ENCODE measurements at places on chromosomes 16 and 17. TPM values are rescaled to one million over a fixed set of nuclear protein-coding genes. Genes with fewer than 3 reads are reported as not detected.

- DNase-seq = no peak
Observed at GRCh38 chr17:71237903-71238538, 882.8 kb upstream of the SOX9 start.

Gene CFAP52
- not detected for total RNA-seq

DNA sequence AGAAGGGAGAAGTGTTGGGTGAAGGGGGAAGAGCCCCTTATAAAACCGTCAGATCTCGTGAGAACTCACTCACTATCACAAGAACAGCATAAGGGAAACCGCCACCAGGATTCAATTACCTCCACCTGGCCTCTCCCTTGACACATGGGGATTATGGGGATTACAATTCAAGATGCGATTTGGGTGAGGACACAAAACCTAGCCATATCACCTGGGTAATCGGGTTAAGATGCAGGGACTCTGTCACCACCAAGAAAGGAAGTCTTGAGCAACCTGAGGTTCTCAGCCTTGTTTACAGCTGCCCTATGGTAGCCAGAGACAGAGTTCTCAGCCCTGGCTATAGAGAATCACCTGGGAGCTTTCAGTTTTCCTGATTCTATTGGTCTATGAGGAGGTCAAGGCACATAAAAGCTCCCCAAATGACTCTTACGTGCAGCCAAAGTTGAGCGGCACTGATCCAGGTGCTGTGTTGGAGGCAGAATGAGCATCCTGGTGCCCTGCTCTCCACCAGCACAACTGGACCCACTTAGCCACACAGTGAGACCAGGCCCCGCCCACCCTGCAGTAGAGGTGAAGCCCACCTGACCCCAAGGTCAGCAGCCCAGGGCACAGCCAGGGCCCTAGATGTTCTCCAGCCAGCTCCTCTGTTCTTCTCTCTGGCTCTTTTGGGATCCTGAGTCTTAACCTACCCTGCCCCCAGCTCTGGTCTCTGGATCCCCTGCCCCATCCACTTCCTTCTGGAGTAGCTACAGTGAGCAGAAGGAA, 138.5 kb upstream of the CDH5 start:
- no peak for DNase-seq

DNA sequence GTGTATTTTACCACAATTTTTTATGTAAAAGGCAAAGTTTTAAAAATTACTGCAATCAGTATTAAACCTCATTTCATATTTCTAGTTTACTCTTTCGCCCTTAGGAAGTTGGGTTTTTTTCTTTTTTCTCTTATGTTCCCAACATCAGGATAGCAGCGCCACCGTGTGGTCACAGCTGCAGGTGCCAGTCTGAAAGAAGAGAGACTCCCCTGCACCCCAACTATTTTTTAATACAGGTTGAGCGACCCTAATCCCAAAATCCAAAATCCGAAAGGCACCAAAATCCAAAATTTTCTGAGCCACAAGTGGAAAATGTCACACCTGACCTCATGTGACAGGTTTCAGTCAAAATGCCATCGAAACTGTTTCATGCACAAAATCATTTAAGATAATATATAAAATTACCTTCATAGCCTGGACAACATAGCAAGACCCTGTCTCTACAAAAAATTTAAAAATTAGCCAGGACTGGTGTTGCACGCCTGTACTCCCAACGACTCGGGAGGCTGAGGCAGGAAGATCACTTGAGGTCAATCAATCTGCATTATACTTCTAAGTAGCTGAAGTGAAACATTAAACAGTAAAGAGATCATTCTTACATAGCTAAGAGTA, 21.8 kb upstream of the ASGR2 start:
- peak; percentile 89 for DNase-seq

DNA sequence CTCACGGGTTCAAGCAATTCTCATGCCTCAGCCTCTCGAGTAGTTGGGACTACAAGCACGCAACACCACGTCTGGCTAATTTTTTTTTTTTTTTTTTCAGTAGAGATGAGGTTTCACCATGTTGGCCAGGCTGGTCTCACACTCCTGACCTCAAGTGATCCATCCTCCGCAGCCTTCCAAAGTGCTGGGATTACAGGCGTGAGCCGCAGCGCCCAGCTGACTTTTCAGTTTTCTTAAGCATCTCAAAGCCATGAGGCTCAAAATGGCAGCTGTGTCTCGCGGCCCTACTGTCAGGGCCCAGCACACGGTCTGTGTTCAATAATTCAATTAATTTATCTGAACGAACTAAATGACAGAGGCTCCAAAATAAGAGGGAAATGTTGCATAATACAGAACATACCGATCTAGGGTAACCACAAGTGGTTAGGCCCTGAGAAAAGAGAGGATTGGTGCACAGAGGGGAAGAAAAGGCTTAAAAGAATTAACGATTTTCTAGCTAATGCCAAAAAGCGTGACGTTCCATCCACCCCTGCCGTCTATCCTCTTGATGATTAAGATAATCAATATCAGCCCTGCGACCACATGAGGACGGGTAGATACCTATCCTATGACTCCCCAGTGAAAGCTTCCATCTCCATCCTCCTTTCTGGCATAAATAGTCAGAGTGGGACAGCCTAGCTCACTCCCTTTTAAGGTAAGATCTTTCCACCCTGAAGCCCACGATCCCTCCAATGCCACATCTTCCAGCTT, 136.9 kb downstream of the SLC39A11 start:
- no peak for DNase-seq

- no peak for DNase-seq
Observed at GRCh38 chr17:61002316-61002736, 324.7 kb downstream of the BCAS3 start.

Gene WDR81
- total RNA-seq = 43.9 TPM

DNA sequence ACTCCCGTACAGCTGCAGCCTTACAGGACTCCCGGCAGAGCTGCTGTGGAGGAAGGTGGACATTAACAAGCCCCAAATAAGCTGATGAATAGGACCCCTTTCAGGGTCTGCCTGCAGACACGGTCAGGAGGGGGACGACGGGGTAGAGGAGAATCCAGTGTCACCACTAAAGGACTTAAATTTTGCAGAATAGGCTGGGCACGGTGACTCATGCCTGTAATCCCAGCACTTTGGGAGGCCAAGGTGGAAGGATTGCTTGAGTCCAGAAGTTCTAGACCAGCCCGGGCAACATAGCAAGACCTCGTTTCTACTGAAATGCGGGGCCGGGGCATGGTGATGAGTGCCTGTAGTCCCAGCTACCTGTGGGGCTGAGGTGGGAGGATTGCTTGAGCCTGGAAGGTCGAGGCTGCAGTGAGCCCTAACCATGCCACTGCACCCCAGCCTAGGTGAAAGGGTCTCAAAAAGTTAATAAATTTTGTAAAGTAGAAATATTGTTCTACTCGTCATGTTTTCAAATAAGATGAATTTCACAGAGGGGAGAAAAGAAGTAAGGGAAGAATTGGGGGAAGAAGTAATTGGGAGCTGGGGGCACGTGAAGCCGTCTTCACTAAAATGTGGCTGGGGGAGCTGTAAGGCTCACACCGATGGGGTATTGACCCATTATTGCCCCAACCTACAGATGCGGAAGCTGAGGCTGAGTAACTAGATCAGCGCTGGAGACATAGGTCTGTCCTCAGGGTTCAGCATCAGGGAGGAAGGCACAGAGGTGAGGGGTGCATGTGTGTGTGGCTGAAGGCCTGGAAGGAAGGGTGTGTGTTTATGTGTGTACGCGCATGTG, 4.7 kb downstream of the LITAFD start:
- peak; percentile 38 for DNase-seq

DNA sequence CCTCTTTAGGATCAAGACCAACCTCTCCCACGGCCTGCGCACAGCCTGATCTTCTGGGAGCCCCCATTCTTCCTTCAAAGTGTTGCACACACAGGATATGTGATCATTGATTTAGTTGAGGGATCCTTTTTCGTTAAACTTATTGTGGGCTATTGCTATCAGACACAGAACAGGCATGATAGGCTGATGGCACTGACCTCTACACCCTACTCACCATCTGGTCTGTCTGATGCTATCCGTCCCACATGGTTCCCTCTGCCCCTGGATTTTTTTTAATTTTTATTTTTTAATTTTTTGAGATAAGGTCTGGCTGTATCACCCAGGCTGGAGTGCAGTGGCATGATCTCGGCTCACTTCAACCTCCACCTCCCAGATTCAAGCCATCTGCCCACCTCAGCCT, 19.2 kb upstream of the LITAF start:
- no peak for DNase-seq

Gene TMEM204
- total RNA-seq = 69.2 TPM

GRCh38 chr17:72338847-72339790, 218.3 kb downstream of the SOX9 start:
- no peak for DNase-seq

Gene ATP2A1
- total RNA-seq = 0.46 TPM

DNA sequence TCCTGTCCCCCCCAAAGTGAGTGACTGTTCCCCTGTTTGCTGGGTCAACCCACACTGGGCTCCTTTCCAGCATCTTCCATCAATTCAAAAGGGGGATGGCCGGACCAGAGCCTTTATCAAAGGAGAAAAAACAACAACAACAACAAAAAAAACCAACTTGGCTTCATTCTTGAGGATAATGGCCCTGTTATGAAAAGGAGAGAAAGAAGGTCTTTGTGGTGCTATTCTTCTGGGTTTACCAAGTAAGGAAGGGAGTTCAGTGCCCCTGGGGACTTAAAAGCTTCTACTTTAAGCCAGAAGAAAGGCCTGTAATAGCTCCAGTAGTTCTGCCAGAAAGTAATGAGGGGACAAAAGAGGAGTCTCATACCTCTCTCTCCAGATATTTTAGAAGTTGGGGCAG, 71.5 kb downstream of the RGS9 start:
- no peak for DNase-seq

DNA sequence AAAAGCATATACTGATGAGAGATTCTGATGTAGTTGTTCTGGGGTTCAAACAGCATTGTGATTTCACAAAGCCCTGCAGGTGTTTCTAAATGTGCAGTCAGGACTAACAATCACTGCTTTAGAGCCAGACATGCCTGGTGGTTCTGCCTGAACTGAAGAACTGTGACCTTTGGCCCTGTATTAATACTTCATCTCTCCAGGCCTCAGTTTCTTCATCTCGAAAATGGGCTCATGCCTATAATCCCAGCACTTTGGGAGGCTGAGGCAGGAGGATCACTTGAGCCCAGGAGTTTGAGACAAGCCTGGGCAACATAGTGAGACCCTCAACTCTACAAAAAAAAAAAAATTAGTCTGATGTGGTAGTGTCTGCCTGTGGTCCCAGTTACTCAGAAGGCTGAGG, 3.9 kb downstream of the DNAI2 start:
- DNase-seq = no peak

Gene FZD2
- total RNA-seq = 8.7 TPM

GRCh38 chr17:77124192-77124889, 16.4 kb upstream of the SEC14L1 start:
- no peak for DNase-seq

Gene ODF4
- total RNA-seq = not detected

DNA sequence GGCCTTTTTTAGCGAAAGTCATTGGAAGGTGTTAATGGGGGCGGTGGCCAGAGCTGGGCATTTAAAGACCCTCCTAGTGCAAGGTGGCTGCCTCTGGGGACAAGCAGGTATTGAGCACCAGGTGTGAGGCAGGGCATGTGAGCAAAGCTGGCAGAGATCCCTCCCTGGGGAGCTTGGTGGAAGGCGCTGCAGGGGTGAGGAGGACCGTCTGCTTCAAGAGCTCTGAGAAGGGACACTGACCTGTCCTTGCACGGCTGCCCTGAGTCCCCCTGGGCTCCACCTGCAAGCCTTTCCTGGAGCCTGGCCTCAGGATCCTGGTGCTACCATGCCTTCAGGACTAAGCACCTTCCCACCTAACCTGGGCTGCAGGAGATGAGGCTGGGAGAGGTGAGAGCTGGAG, 127.0 kb upstream of the CIBAR2 start:
- no peak for DNase-seq

GRCh38 chr16:85458968-85459367, 154.2 kb upstream of the GSE1 start:
- no peak for DNase-seq

Gene TBX6
- 1.4 TPM for total RNA-seq

GRCh38 chr17:75551266-75551665, 25.8 kb downstream of the LLGL2 start:
- DNase-seq = no peak

Gene ASPHD1
- 4.4 TPM for total RNA-seq

Gene KRT25
- not detected for total RNA-seq

DNA sequence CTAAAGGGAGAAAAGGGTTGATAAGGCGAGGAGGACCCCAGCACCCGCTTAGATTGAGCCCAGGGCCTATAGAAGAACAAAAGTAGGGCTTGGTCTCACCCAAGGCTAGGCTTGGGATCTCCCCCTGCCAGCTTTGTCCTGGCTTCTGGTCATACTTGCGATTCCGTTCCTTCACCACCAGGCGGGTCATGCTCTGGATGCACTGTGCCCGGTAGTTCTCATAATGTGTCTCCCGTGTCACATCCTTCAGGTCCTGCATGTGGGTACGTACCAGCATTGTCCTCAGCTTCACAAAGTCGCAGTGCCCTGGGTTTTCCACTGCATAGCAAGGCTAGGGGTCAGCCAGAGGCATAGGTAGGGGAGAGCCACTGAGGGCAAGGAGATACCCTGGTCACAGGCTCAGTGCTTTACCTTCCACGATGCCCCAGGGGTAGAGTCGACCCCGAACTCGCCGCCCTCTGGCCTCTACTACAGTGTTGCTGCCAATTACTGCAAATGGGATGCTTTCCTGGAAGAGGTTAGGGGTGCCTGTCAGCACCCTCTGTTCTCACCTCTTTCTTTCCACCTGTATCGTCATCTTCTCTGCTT, 6.5 kb upstream of the MTMR4 start:
- no peak for DNase-seq

DNA sequence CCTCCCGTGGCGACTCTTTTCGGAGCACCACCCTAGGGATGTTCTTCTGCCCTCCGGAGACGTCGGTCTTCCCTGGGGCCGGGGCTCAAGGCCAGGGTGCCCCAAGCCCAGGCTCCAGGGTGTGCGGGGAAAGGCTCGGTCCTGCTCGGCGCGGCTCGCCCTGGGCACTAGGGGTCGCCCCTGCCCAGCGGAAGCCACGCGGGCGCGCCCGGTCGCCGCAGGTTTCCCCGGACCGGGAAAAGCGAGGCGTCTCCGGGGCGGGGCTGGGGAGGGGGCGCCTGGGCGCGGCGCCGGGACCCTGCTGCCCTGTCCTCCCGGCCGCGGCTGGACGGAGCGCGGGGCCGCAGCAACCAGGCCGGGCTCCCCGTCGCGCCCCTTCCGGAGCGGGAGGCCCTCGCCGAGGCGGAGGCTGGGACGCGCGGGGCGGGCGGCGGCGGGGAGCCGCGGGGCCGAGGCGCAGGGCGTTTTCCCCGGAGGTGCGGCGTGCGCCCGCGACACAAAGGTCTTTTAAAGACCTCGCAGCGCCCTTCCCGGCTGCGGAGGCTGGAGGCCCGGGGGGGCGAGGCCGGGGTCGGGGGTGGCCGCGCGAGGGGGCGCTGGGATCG, 76.4 kb downstream of the MRC2 start:
- peak; percentile 92 for DNase-seq

- DNase-seq = peak; percentile 65
Observed at GRCh38 chr17:34171245-34171818, 83.8 kb upstream of the CCL2 start.

Gene CORO6
- total RNA-seq = 7.7 TPM

GRCh38 chr16:20216591-20217217, 110.6 kb downstream of the GP2 start:
- no peak for DNase-seq

- DNase-seq = peak; percentile 65
Observed at GRCh38 chr17:42289611-42290181, 1.4 kb downstream of the STAT5A start.

Gene KIF2B
- total RNA-seq = not detected

Gene CACNG3
- total RNA-seq = not detected

- no peak for DNase-seq
Observed at GRCh38 chr17:67514998-67515397, 137.9 kb downstream of the PITPNC1 start.

GRCh38 chr17:42917236-42917603, 16.6 kb downstream of the G6PC1 start:
- no peak for DNase-seq

Gene HEXIM1
- total RNA-seq = 36.1 TPM

Gene TBX2
- 122 TPM for total RNA-seq

Gene CDH5
- 144 TPM for total RNA-seq
